ENCODE measurements at places on chromosomes 12 and 14.
A peak's percentile ranks its signal among the peaks of the same experiment; 100 is the strongest.

DNA sequence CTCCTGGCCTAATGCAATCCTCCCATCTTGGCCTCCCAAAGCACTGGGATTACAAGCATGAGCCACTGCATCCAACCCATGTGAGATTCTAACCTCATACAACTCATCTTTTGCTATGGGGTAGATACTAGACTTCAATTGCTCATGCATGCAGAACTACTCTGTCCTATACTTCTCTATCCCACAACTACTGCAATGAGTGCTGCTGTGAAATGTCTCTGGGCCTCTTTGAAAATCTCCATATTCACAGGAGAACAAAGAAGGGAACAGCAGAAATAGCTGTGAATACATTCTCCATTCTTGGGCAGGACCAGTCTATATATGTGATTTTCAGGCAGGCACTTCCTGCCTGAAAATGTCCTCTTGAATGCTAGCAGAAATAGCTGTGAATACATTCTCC, 220.7 kb upstream of the GRIP1 start:
- no peak for DNase-seq

DNA sequence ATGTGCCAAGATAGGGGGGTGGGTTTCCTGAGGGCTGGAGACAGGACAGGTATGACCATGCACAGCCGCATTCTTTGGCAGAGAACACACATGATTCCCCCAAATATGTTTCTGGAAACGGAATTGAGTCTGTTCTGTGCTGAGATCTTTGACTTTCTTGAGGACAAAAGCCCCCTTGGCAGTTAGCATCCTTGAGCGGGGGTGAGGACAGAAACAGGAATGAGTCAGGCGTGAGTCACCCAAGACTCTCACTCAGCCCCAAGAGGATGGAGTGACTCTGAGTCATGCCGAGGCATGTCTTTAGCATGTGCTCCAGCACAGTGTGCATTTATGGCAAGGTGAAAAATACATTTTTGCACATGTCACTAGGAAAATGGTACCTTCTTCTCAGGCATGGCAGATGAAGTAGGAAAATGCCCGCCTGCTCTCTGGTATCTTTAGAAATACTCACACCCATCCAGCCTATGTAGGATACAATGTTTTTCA, 52.1 kb downstream of the DAD1 start:
- DNase-seq = no peak

GRCh38 chr12:8096281-8096915, 14.3 kb downstream of the NECAP1 start:
- DNase-seq = no peak

DNA sequence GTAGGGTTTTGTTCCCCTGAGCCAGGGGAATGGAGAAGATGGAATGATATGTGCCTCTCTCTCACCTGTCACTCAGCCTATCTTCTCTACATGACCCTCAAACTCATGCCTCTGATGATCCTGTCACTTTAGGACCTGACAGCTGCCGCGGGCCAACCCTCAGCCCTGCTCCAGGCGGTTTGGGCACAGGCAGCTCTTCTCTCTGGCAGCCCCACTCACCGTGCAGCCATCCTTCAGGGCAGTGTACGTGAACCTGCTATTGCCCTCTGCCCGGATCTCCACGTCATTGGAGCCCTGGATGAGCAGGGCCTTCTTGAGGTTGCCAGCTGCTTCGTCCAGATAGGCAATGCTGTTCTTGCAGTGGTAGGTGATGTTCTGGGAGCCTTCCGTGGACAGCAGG, 10.5 kb downstream of the TMEM106C start:
- DNase-seq = no peak

GRCh38 chr12:69595689-69596088, 10.4 kb downstream of the CCT2 start:
- no peak for DNase-seq

DNA sequence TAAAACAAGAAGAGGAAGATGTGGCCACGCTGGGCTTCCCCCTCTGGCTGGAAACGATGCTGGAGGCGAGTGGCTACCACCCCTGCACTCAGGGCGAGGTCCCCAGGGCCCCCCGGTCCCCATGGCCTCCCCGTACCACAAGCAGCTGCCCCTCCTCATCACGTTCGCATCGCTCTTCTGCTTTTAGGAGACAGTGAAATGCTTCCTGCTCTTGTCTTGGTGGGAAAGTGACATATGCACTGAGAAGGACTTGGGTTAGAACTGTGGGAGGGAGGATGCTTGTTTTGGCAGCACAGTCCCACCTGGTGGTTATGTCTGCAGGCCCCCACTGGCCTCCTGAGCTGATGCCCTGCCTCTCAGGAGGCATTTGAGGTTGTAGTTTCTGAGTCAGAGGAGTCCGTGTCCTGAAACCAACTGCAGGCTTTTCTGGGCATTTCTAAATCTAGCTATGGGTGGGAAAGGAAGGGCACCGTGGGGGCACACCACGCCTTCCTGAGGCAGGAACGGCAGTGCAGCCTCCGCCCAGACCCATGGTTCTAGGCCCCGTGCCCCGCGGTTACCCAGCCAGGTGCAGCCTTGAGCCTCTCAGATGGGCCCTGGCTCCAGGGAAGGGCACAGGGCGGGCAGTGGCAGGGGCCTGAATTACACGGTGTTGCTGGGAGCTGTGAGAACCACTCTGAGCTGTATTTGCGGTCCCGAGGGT, 139.3 kb downstream of the ADGRD1 start:
- no peak for DNase-seq

GRCh38 chr12:7001921-7002591, 16.2 kb downstream of the LPCAT3 start:
- no peak for DNase-seq

- no peak for DNase-seq
Measured at GRCh38 chr14:95895720-95896119, 19.1 kb downstream of the TUNAR start.

DNA sequence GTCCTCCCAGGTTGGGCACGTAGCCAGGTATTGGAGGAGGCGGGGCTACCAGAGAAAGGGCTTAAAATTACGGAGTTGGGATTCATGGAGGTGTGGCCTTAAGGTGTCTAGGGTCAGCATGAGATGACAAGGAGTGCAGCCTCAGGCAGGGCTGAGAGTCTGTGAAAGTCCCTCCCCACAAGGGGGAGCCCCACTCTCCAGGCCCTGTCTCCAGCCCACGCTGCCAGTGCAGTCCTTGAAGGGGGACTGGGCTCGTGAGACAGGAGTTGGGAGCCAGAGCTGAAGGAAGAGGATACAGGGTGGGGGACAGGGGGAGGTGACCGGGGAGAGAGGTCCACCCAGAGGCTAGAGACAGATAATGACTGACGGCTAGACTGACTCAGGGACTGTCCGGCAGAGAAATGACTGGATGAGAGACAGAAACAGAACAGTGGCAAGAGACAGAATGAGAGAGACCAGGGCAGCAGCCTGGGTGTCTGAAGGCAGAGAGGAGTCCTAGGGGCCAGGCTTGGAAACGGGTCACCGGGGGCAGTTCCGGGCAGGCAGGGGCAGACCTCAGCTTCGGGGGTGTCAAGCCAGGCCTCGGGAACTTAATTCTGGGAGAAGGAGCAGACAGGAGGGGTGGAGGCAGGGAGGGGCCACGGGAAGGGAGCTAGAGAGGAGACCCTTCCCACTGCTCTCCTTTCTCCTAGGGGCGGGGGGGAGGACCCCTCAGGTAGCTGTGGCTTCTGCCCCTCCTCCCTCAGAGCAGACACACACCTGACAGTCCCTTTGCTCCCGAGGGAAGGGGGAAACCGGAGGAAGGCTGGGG, 970 bp downstream of the CDH24 start:
- DNase-seq = peak; percentile 51

- no peak for DNase-seq
Measured at GRCh38 chr12:92639017-92639416, 63.8 kb upstream of the PLEKHG7 start.

- DNase-seq = no peak
Measured at GRCh38 chr14:77031759-77032490, 3.4 kb upstream of the IRF2BPL start.

GRCh38 chr12:70177631-70178030, 65.6 kb upstream of the CNOT2 start:
- DNase-seq = no peak

DNA sequence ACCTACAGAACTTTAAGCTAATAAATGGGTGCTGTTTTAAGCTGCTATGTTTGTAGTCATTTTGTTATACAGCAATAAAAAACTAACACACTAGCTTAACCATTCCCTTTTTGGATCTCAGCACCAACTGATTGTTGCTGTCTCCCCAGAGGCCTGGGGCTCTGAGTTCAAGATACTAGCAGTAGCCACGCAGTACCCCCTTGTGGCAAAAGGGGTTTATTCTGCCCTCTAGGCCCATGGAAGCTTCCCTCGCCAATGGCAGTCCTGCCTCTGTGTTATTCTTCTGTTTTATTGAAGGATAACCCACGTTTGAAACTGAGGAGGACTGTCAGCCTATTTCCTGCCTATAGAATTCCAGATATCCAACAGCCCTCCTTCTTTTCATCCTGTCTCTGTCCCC, 455.3 kb upstream of the ATP2B1 start:
- DNase-seq = no peak

DNA sequence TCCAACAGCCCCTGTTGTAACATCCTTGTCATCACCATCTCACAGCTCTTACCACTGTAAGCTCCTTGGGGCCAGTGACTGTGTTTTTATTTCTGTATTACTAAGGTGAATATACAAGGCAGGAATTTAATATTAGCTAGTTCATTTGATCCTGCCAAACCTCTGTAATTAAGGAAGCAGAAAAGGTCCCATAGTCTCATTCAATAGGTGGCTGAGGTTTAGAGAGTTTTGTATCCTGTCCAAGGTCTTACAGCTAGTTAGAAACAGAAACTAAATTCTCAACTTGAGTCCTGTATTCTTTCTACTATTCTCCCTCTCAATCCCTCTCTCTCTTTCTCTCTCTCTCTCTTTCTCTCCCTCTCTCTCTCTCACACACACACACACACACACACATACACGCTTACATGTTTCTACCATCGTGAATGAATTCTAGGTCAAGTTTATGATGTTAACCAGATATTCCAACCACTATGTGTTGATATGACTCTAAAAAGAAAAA, 543 bp upstream of the GLIPR1 start:
- DNase-seq = no peak

DNA sequence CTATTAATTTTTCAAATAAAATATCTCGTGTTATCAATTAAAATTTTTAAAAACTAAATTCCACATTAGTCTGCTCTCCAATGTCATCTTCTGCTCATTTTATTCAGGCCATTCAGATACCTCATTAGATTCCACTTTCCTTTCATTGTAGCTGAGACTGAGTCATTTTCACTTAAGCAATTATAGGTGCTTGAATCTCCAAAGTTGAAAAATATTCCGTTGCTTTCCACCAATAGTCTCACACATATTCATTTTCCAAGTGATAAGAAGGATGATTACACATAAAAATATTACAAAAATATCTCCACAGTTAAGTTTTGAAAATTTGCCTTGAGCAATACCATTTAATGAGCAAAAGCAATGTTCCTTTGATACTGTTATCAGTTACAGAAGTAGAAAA, 36.5 kb upstream of the YBX3 start:
- no peak for DNase-seq

DNA sequence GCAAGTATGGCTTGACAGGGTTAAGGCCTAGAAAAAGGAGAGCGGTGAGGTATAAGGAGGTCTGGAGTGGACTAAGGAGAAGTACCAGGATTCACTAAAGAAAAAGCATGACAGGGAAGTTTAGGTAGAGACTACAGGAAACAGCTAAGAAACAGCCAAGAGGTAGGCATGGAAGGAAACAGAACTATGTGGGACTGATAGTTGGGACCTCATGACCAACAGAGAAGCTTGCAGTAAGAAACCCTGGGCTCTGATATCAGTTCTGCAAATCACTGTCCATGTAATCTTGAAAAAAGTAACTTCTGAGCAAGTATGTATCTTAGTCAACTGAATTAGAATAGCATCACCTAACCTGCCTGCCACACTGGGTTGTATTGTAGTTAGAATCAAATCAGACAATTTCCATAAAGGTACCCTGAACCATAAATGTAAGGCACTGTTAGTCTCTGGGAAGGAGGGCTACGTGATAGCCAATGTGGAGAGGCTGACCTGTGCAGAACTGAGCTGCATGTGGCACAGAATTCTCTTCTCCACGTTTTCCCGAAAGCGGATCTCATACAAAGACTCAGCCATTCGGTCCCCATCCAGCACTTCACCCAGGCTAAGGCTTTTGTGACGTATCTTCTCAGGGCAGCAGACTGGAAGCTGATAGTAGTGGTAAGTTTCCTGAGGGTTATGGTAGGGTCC, 912 bp downstream of the TM9SF1 start:
- DNase-seq = no peak

- no peak for DNase-seq
Measured at GRCh38 chr14:29576927-29577326, 350.7 kb downstream of the PRKD1 start.

GRCh38 chr12:52151837-52152783, 39.7 kb downstream of the KRT80 start:
- peak; percentile 63 for DNase-seq

DNA sequence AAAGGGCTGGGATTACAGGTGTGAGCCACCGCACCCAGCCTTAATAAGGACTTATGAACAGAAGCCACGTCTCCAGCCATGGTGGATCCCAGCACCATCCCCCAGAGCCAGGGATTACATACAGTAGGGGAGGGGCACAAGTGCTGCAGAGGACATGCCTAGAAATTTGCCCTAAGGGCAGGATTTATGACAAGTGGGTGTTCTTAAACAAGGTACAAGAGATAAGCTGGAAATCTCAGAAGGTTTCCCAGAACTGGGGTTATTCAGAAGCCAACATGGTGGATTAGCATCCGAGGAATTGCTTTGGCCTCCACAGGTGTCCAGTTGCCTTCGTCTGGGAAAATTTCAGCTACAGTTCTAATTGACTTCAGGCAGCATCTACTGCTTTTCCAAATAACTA, 114.4 kb upstream of the EGLN3 start:
- no peak for DNase-seq

GRCh38 chr12:126493366-126494108, 1428.3 kb downstream of the AACS start:
- no peak for DNase-seq

GRCh38 chr12:100661300-100661951, 87.9 kb downstream of the GAS2L3 start:
- DNase-seq = no peak

DNA sequence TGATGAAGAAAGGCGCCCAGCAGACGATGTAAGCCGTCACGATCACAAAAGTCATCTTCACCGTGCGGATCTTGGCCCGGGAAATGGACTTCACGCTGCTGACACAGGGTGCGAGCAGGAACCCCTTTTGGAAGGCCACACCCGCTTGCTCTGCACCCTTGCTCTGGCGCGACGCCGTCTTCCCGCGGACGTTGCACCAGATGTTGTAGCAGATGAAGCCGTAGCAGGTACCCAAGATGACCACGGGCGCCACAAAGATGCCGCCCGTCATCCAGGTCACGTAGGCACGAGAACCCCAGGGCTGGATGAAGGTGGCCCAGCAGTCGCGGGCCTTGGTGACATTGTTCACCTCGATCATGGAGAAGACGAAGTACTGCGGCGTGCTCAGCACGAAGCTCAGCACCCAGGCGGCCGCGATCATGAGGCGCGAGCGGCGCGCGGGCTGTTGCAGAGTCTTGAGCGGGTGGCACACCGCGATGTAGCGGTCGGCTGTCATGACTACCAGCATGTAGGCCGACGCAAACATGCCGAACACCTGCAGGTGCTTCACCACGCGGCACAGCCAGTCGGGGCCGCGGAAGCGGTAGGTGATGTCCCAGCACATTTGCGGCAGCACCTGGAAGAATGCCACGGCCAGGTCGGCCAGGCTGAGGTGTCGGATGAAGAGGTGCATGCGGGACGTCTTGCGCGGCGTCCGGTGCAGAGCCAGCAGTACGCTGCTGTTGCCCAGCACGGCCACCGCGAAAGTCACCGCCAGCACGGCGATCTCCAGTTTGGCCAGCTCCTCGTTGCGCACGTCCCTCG, 890 bp downstream of the AVPR1A start:
- DNase-seq = no peak

GRCh38 chr12:107510211-107510610, 175.4 kb upstream of the PWP1 start:
- no peak for DNase-seq
